ENCODE measurements at places on chromosomes 6 and 20.

DNA sequence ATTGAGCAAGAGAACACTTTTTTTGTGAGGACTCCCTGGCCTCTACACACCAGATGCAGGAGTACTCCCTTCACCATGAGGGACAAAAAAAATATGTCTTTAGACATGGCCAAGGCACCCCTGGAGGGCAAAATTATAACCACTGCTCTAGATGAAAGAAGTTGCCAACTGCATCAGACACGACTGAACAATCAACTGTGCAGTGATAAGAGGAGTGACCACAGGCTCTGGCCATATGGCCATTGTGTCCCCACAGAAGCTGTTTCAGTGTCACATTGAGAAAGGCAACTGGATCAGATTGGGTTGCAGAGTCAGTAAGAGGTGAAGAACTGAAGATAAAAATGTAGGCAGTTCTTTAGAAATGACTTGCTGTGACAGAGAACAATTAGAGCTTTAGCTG lies 85.7 kb downstream of the C6orf118 start:
- no peak for DNase-seq

- peak; percentile 83 for DNase-seq
These were observed 288.5 kb upstream of the STXBP5 start for GRCh38 chr6:146915671-146916127.

DNA sequence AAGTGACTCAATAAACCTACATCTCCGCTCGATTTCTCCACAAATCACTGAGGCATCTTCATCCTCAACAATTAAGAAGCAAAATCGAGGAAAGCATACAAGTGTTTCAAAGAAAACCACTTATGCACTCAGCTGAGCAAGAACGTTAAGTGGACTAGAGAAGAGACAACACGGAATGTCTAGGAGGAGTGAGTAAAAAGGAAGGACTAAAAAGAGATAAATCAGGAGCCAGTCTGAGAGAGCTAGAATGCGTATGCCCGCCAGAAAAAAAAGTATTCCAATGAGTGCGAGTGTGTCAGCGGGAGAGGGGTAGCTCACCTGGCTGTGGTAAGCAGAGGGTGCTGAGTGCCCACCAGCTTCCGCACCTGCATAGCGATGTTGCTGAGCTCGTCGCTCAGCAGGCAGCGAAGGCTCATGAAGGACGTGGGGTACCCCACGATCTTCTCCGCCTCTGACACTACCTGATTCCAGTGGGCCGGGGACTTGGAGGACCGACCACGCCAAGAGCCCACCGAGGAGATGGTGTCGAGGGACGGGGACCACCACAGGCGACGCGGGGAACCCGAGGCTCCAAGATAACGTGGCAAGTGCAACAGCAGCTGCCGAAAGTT lies 587 bp downstream of the PDSS2 start:
- no peak for DNase-seq

DNA sequence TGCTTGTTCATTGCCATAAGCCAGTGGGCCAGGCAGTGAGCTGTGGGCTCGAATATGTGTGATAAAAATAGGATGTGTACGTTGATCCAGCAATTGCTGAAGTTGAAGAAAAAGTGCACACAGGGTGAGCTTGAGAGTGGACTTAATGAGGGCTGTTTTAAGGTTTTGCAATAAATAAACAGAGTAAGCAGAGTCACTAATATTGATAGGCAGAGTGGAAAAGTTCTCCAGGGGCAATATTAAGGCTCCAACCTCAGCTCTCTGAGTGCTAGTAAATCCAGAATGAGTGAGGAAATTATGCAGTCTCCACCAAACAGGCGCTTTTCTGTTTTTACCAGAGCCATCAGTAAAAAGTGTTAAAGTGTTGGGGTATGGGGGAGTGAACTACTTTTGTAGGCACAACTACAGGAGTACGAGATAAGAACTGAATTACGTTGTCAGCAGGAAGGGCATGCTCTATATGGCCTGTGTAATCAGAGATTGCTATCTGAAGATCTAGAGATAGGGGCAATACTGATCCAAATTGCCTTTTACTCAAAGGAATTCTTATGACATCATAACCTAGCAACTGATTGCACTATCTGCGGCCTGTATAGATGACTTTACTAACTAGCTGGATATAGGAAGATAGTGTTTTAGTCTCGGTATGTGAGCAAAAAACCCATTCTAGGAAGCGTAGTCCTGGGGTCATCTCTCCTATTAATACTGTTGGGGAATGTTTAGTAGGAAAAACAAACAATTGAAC lies 7.6 kb upstream of the TBC1D20 start:
- no peak for DNase-seq

- no peak for DNase-seq
These were observed 70.0 kb upstream of the TOP1 start for GRCh38 chr20:40958598-40958997.

- peak; percentile 63 for DNase-seq
These were observed 3.8 kb upstream of the E2F1 start for GRCh38 chr20:33689973-33690372.

DNA sequence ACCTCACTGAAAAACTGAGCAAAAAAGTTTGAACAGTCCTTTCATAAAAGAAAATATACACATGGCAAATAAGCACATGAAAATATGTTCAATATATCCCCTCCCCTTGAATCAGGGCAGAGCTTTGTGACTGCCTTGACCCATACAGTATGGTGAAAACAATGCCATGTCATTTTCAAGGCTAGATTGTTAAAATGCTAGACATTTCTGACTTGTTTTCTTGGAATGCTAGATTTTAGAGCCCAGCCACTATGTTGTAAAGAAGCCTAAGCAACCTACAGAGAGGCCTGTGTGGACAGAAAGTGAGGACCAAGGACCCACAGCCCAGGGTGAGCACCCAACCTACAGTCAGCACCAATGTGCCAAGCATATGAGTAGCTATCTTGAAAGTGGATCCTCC lies 17.1 kb upstream of the ASF1A start:
- no peak for DNase-seq

DNA sequence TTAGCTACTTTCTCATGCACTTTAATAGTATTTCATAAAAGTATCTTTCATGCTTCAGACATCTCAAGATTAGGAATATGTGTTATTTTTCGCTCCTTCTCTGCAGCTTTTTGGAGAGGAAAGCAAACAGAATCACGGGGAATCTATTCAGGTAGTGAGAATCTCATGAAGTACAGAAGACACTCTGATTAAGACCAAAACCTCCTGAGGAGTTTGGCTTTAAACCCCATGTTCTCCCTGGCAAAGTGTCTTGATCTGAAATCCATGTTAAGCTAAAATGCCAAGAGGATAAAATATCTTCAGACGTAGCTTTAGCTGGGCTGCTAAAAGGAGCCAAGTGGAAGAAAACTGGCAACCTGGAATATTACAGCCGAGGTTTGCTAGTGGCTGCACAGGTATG lies 149.3 kb downstream of the LRRC1 start:
- no peak for DNase-seq

GRCh38 chr6:166955121-166955864 lies 1.1 kb downstream of the RNASET2 start:
- peak; percentile 85 for DNase-seq

DNA sequence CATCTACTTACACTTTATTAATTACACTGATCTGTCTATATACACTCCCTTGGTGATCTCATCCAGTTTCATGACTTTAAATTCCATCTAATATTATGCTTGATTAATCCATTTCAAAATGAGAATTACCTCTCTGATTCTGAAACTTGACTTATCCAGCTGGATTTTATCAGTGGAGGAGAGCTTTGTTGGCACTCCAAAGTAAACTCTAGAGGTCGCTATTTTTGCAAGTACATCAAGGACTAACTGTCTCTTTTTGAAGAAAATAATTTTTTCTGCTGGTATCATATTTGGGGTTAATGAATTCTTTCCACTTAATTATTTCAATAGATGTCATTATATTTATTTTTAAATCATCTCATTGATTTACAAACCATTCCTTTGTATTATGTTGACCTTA lies 630.3 kb upstream of the MAN1A1 start:
- DNase-seq = peak; percentile 5

DNA sequence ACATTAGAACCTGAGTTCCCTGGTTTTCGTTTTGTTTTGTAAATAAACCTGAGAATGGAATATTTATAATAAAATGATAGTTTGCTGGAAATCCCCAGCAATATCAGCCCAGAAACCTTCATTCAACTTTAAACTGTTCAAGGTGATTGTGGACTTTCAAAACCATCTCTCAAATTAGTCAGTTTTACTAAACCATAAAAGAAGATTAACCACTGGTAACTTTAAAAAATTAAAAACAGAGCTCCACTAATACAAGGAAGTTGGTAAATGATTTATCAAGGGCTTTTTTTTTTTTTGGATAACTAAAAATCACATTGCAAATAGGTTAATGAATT lies 10.0 kb downstream of the MBOAT1 start:
- DNase-seq = no peak

GRCh38 chr20:59205044-59205443 lies 41.4 kb downstream of the ZNF831 start:
- DNase-seq = no peak

- DNase-seq = no peak
These were observed 791.4 kb downstream of the HACE1 start for GRCh38 chr6:104068281-104068680.

- no peak for DNase-seq
These were observed 470 bp downstream of the AGER start for GRCh38 chr6:32183483-32184083.

All from inflammatory macrophage treated with lipopolysaccharide for 4 hours (primary cell).